ENCODE measurements at places on chromosomes 11 and 22.

- no peak for DNase-seq
Measured at GRCh38 chr11:10236840-10237239, 57.2 kb downstream of the SBF2 start.

GRCh38 chr11:3226846-3227567 is 5.2 kb downstream of the MRGPRE start:
- no peak for DNase-seq

GRCh38 chr11:3173795-3174194 is 8.7 kb upstream of the OSBPL5 start:
- DNase-seq: no peak

DNA sequence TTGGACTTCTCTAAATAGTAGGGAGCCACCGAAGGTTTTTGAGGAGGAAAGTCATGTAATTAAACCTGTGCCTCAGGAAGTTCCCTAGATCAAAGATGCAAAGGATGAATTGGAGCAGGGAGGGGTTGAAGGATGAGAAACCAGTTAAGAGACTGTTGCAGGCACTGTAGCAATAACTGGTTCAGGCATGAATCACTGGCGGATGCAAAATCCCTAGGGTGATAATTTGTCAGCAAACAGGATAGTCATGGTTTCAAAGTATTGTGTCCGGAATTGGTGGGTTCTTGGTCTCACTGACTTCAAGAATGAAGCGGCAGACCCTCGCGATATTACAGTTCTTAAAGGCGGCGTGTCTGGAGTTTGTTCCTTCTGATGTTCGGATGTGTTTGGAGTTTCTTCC is 19.9 kb downstream of the TRIOBP start:
- DNase-seq: no peak

DNA sequence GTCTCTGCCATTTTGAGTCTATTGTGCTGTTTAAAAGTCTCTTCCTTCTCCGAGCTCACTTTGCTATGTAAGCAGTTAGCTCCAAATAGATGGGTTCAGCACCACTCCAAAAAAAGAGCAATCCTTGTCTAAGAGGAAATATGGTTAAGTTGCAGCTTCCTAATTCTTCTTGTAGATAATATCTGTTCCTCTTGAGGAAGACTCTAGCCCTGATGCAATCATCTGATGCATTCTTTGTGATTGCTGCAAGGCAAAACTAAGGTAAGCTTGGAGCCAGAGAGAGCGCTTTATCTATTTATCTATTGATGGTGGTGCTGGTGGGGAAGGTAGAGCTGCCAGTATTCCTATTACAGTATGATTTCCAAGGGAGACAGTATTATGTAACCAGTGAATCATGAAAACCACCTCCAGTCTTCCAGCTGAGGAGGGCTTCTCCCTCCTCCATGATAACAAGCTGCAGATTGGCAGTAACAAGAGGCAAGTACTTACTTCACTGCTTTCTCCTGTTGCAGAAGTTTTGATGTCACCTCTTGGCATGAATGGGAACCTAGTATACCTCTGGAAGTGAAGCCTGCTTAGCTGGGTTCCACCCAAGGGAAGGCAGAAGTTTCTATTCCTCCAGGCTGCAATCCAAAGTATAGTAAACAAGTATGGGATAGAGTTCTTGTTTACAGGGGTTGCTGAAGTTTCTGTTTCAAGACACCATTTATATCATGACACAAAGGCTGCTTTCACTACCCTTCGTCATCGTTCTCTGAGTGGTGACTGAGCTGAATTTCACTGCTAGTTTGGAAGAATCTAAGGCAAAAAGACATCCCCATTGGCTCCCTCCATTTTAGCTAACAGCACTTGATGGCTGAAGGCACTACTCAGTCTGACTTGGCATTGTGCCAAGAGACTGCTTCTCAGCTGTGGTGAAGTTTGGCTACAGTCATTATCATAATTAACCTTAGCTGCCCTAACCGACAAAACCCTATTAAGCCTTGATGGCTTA is 49.7 kb downstream of the FDX1 start:
- no peak for DNase-seq

All from stimulated activated CD4-positive, alpha-beta T cell treated with anti-CD3 and anti-CD28 coated beads, Interleukin-15, amount 100 ng/mL, for 1 hour (primary cell).